ENCODE measurements at places on chromosomes 13 and 19. TPM values are rescaled to one million over a fixed set of nuclear protein-coding genes. Genes with fewer than 3 reads are reported as not detected.

The IGFL1 gene
- not detected for total RNA-seq

The DCLK1 gene
- total RNA-seq: 0.07 TPM

The RFPL4AL1 gene
- not detected for total RNA-seq

The FCER2 gene
- 0.38 TPM for total RNA-seq

The CYP2A6 gene
- 0.31 TPM for total RNA-seq

The SULT2A1 gene
- 0.18 TPM for total RNA-seq

The OR7D2 gene
- total RNA-seq: 0.40 TPM

DNA sequence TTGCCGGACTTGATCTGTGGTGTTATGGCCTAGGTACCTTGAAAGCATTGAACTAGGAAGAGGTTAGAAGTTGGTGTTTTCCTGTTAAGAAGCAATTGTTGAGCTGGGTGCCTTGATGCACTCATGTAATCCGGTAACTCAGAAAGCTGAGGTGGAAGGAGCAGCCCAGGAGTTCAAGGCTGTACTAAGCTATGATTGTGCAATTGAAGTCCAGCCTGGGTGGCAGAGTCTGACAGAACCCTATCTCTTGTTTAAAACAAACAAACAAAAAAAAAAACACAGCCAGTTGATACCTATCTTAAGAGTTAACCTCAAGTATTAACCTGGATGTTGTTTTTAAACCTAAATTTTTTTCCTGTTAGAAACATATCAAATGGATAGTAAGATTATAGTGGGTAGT, 19.3 kb downstream of the SAFB start:
- DNase-seq: no peak

DNA sequence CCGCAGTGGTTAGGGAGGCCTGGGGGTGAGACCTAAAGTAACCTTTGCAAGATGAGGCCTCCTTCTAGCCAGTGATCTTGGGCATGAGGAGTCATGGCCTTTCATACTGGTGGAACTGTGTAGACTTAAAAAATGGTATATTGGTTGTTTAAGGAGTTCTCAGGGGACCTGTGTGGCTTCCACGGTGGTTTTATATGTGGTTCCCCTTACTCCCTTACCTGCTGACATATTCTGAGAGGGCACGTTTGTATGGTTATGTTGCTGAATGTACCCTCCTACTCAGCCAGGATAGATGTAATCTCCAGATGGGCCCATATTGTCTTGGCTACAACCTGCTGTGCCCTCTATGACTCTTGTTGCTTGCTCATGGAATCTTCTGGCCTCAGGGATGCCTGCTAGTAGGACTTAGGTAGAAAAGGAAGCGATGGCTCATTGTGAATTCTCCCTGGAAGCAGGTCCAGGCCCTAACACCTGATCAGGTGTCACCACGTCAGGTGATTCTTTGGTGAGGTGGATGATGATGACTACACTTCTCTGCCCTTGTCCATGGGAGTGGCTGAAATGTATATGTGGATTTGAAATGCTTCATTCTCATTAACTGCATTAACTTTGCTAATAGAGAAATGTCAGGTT, 1.8 kb downstream of the ZNF460 start:
- no peak for DNase-seq

DNA sequence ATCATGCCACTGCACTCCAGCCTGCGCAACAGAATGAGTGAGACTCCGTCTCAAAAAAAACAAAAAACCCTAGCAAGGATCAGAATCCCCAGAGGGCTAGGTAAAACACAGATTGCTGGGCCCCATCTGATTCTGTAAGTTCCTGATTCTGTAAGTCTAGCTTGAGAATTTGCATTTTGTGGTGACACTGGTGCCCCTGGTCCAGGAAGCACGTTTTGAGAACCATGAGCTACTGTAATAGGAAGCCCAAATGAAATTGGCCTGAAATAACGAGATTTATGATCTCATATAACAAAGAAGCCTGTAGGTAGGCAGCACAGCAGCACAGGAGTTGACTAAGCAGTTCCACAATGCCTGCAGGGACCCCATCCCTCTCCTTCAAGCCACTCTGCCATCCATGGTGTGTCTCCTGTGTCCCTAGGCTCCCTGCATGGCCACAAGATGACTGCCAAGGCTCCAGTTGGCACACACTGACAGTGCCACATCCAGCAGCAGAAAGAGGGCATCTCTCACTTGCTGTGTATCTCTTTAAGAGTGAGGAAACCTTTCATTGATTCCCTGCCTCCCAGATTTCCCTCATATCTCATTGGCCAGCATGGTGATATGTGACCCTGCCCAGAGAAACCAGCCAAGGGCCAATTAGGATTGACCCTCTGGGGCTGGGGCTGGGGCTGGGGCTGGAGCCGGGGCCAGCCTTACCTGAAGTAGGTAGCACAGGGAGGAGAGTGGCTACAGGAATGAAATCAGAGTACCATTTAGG, 21.7 kb downstream of the SIPA1L3 start:
- no peak for DNase-seq

DNA sequence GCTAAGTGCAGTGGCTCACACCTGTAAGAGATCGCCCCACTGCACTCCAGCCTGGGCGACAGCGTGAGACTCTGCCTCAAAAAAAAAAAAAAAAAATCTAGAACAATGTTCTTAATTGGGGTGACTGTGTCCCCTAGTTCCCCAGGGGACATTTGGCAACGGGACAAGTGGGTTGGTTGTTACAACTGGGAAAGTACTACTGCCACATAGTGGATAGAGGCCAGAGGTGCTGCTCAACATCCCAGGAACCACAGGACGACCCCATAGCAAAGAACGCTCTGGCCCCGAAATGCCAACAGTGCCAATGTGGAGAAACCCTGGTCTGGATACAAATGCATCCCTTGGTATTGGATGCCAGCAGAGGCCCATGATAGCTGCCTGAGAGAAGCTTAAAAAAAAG, 11.8 kb downstream of the NLRP12 start:
- no peak for DNase-seq

GRCh38 chr19:50890422-50891252, 17.4 kb downstream of the KLK2 start:
- no peak for DNase-seq

- no peak for DNase-seq
Observed at GRCh38 chr19:14150770-14151661, 14.6 kb upstream of the ASF1B start.

DNA sequence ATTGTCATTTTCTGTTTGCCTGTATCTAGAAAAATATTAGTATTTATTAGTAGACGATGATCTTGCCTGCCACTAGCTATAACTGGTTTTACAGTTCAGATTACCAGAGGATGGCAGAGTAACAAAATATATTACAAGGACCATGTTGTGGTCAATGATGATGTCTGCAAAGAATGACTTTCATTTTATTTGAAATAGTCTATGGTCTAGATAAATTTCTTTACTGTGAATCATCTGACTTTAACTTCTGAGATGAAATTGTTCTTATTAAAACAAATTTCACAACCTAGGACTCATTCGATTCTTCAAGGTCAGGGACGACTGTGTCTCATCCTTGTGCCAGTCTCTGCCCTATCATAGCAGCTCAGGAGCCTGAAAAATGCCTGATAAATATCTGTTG, 637.8 kb upstream of the KLF12 start:
- no peak for DNase-seq

DNA sequence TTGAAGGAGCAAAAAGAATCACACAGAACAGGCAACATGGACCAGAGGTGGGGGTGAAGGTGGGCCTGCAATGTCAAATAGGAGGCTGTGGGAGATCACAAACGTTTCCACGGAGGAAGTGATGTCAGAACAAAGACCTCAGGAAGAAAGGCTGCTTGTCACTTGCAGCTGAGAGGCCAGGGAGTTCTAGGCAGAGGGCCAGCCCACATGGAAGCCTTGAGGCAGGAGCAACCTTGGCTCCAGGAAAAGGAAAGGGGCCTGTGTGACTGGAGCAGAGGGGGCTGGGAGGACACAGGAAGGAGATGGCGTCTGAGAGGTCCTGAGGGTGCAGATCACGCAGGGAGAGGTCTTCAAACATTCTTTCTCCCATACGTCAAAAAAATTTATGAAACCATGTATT, 16.3 kb downstream of the ZNF160 start:
- no peak for DNase-seq

DNA sequence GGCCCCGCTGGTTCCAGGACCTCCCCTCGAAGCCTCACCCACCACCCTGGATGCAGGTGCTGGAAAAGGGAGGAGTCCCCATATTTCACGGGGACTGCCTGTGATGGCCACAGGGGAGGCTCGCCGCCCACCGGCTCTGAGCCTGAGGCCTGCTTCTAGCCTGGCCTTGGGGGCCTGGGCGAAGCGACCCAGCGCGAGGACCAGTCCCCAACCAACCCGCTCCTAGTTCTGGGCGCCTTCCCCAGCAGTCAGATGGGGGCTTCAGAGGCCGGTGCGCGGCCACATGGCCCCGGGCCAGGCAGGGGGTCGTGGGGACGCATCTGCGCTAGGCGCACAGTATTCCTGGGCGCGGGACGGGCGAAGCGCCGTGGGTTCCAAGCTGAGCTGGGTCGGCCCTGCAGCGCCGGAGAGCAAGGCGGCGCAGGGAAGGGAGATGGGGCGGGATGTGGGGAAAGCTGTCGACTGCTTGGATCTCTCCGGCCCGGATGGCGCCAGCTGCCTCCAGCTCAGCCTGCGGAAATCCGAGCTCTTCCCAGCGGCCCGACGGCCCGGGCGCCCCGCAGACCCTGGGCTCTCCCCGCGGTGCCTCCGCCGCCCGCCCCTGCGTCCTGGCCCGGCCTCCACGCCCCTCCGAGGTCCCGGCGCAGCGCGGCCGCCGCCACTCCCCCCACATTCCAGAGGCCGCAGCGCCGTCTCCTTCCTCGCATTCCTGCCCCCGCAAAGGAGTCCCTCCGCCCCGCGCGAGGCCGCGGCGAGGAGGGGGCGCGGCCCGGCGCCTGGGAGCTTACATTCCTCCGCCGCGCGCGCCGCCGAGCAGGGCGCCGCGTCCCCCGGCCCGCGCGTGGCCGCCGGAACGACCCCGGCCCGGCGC, at the start of gene WTIP:
WTIP (plus strand) TSS at position 788 of the 871 bp plus-strand sequence. CDS start 217 bp downstream, outside the sequence.
- DNase-seq: no peak

- no peak for DNase-seq
Observed at GRCh38 chr13:71611292-71611691, 255.7 kb downstream of the DACH1 start.

- no peak for DNase-seq
Observed at GRCh38 chr13:49319551-49319950, 71.8 kb downstream of the CDADC1 start.

DNA sequence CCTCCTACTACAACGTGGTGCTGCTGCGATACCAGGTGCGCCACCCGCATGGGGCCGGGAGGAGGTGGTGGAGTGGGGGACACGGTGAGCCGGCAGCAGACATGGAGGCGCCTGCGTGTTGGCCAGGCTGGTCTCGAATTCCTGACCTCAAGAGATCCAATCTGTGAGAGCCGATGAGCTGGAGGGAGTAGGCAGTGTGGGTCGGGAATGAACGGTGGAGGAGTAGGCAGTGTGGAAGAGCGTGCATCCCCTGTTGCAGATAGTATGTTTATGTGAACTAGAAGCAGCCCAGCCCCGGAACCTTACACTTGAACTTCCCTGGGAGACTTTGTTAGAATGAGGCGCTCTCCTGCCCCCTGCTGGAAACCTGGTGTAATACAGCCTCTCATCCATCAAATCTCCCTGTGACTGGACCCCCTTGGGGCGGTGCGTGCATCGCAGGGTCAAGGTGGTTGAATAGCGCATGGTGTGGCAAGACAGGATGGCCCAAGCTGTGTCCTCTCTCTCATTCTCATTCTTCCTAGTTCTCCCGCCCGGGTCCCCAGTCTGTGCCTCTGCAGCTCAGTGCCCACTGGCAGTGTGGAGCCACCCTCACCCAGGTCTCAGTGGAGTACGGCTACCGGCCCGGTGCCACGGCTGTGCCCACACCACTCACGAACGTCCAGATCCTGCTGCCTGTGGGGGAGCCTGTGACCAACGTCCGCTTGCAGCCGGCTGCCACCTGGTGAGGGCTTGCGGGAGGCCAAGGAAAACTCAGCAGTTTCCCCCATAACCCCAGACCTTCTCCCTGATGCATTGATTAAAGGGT, 10.5 kb upstream of the B3GNT3 start:
- peak; percentile 70 for DNase-seq

DNA sequence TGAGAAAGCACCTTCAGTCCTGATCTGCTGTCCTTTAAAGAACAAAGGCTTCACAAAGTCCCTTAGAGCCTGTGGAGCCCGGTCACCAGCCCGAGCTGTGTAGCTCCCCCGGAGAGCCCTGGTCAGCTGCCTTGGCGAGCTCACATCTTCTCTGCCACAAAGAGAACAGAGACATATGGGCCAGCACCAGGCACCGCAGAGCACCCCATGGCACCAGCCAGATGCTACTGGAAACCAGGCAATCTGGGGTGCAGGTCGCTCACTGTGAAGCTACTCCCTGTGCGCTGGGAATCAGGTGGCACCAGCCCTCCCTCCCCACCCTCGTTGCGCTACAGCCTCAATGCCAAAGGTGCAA, 44.3 kb upstream of the F7 start:
- DNase-seq: no peak

- no peak for DNase-seq
Observed at GRCh38 chr13:20217168-20217567, 15.0 kb downstream of the GJB6 start.

DNA sequence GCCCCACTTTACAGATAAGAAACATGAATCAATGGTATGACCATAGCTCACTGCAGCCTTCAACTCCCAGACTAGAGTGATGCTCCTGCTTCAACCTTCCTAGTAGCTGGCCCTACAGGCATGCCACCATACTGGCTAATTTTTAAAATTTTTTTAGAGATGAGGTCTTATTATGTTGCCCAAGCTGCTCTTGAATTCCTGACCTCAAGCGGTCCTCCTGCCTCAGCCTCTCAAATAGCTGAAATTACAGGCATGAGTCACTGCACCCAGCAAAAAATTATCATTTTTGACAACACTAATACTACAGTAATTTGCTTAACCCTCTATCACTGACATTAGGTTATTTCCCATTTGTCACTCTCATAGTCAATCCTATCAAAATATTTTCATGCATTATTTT, 14.7 kb downstream of the CAB39L start:
- no peak for DNase-seq

GRCh38 chr19:47581605-47582319, 8.8 kb upstream of the ZNF541 start:
- no peak for DNase-seq

DNA sequence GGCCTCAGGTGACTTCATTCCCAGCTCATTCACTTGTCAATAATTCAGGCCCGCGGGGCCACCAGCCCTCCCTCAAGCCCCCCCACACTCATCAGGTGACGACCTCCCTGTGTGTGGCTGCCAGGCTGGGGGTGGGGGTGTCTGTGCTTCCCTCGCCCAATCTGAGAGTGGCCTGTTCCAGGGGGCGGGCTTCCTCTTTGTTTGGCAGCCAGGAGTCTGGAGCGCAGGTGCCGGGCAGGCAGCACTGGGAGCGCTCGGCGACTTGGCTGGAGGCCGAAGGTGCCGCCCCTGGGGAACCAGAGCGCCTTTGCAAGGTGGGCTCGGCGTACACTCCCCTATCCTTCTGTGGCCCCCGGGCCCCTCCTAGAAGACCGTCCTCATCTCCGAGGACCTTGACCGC, 5.4 kb upstream of the ZNF98 start:
- DNase-seq: no peak

DNA sequence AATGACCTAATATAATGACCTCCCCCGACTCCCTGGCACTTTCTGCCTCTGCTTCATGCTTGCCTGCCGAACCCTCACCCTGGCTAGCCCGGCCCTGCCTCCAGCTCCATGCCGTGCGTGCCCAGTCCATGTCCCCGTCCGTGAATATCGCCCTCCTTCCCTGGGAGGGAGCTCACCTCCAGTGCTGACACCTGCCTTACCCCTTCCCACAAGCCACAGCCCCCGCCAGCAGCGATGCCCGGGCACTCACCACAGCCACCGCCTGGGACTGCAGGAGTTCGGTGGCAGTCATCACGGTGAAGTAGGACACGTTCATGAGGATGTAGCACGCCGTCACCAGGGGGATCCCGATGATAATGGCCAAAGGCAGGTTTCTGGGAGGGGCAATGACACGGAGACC, 10.0 kb downstream of the SLC7A9 start:
- no peak for DNase-seq

GRCh38 chr19:17104679-17105078, 29.1 kb downstream of the MYO9B start:
- DNase-seq: no peak
